ENCODE measurements at places on chromosomes 2 and 18.

GRCh38 chr2:121171625-121172119, 113.3 kb downstream of the TFCP2L1 start:
- peak; percentile 18 for DNase-seq

DNA sequence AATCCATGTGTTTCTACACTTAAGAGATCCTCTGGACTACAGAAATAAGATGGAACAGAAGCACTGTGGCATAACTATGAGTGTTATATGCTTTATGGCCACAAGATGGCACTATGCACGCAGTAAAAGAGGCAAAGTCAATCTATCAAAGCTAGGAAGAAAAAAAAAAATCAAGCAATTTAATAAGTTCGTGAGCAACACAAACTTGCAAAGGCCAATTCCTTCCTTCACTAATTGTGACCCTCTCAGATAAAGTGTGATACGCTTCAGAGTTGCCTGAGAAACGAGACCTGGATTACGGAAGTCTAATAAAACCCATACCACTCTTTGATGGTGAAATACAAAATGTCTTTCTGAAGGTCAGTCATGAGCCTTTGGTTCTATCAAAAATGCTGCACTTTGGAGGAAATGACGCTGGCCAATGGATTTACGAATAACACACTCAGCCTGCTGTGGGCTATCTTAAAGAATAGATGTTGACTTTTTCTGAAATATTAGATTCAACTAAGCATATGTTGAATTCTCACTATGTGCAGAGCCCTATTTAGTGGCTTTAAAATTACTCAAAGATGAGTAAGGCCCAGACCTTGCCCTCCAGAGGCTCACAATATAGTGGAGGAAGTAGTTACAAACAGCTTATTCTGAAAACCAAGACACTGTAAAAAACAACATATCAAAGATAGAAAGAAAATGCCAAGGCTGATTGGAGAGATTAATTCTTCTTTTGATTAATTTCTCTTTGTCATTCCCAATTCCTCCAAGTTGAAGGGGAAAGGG, 35.5 kb upstream of the TTR start:
- peak; percentile 33 for DNase-seq

DNA sequence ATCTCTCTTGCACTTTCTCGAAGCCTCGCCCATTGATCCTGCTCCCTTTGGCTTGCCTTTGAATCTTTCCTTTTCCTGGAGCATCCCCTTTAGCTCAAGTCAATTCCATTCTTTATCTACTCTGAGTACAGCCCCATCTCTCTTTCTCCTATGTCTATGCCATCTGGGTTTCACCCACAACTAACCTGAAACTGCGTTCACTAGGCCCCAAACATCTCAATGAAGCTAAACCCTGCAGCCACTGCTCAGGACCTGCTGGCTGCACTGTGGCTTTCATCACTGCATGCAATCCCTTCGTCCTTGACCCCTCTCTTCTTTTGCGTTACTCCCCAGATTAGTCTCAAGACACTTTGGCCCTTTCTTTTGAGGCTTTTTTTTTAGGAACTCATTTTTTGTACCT, 81.6 kb upstream of the CYRIA start:
- DNase-seq, result no peak

- no peak for DNase-seq
Measured at GRCh38 chr2:136189221-136189782, 71.4 kb upstream of the CXCR4 start.

GRCh38 chr2:170820757-170821530, 4.3 kb downstream of the GAD1 start:
- DNase-seq, result no peak

- DNase-seq, result no peak
Measured at GRCh38 chr2:73114273-73114867, 1.6 kb upstream of the RAB11FIP5 start.

DNA sequence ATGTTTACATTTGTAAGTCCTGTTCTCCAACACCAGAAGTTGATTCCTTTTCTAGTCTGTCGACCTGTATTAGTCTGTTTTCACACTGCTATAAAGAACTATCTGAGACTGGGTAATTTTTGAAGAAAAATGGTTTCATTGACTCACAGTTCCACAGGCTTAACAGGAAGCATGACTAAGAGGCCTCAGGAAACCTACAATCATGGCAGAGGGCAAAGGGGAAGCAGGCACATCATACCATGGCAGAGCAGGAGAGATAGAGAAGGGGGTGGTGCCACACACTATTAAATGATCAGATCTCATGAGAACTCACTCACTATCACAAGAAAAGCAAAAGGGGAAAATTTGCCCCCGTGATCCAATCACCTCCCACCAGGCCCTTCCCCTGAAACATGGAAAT, 112.8 kb upstream of the MAP3K20 start:
- DNase-seq, result peak; percentile 23

- DNase-seq, result no peak
Measured at GRCh38 chr2:135167273-135167672, 115.2 kb downstream of the RAB3GAP1 start.

- DNase-seq, result no peak
Measured at GRCh38 chr2:182822733-182823132, 43.7 kb downstream of the FRZB start.

DNA sequence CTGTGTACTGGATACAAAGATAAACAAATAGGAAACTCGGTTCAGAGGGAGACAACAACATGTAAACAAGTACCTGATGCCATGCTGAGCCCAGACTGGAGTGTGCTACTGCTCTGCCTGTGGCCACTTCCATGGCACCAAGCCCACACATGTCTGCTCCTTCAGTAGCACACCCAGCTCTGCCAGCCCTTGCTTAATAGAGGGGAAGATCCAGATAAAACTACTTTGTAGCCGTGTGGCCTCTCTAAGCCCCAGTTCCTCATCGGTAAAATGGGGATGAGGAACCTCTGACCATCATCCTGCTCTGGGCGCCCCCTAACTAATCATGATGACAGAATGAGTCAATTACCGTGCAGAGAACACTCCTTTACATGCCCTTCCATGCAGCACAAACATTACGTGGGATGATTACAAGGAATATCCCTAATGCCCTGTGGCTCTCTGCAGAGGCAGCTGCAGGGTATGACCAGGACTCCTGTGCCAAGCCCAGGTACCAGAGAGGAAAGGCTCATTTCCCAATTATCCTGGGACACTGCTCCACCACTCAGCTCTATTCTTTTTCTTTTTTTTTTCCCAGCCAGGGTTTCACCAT, 34.9 kb downstream of the DNMT3A start:
- no peak for DNase-seq

DNA sequence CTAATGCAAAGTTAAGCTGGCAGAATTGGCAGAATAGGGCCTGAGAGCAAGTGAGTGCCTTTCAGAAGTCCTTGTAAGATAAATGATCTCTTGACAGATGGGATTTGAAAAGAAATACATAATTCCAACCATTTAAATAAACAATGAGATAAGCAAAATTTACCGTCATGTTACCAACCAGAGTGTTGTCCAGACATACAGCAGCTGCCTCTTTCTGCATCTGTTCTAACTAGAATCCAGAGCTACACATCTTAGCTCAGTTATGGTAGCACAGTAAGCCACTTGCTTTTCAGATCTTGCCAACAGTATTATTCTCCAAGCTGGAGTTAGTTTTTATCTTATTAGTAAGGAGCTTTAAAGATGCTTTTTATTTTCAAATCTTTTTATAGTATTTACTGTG, 179.6 kb downstream of the BARD1 start:
- no peak for DNase-seq

GRCh38 chr18:27164905-27165304, 20.2 kb downstream of the CHST9 start:
- DNase-seq, result no peak

- DNase-seq, result no peak
Measured at GRCh38 chr2:191319186-191319585, 74.0 kb downstream of the MYO1B start.

GRCh38 chr18:47772374-47773248, 157.8 kb downstream of the SMAD2 start:
- DNase-seq, result peak; percentile 76

Measured in stimulated activated CD4-positive, alpha-beta T cell treated with anti-CD3 and anti-CD28 coated beads, Interleukin-15, amount 100 ng/mL, for 24 hours (primary cell).